ENCODE measurements at places on chromosomes 4 and X.
A peak's percentile ranks its signal among the peaks of the same experiment; 100 is the strongest.

GRCh38 chrX:74422576-74423288 is 1.4 kb downstream of the SLC16A2 start:
- peak; percentile 7 for DNase-seq

GRCh38 chr4:97910005-97910404 is 233.3 kb downstream of the STPG2 start:
- no peak for DNase-seq

- no peak for DNase-seq
These were observed 132.6 kb downstream of the SCFD2 start for GRCh38 chr4:53233114-53233795.

DNA sequence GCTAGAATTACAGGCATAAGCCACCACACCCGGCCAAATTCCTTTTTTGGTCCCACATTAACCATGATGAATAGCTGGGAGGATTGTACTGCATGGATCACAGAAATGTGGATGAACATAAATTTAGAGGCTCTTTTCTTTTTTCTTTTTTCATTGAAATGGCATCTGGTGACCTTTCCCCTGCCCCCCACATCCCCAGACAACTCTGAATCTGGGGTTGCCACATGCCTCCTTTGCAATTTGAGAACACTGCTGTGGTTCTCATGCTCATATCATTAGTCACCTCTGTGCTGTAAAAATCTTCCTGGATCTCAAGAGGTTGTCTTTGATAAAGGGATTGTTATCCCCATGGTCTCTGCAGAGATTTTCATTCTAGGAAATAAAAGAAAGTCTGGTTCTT is 22.8 kb upstream of the FMR1NB start:
- DNase-seq, result no peak

DNA sequence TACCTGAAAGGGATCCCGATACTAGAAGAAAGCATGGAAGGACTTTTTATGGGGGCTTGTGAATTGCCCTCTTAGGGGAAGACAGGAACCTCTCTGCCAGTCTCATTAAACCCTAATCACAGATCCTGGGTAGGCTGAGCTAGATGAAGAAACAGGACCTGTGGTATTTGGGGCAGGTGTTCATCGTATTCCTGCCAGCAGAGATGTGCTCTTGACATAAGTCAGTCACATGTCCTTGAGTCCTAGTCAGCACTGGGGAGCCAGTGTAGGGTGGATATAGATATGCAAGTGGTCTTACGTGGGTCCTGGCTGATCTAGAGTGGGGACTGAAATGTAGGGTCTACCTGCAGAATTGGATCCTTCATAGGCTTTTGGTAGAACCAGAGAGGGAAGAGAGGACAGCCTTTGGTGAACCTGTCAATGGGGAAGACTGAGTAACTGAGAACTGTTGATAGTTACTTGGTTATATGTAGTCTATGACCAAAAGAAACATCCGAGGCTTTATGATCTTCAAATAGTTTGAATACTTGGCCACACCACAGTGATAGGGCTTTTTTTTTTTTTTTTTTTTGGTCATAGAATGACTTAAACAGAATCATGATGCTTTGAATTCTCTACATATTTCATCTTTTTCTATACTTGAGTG is 63.5 kb upstream of the WDR1 start:
- DNase-seq, result no peak

DNA sequence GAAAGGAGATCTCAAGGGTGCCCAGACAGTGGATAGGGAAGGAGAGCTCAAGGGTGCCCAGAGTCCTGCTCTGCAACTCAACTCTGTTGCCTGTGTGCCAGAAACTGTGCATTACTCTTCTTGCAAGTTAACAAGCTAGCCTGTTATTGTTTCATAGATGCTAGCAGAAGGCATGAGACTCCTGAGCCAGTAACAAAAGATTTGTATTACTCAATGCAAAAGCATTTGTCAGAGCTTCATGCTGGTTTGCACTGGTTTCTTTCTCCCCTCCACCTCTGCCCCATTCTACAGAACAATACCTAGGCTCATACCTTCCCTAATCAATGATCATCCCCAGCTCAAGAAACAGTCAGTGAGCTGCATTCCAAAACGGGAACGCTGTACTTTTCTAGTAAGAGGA is 124.5 kb upstream of the NEIL3 start:
- DNase-seq, result no peak

DNA sequence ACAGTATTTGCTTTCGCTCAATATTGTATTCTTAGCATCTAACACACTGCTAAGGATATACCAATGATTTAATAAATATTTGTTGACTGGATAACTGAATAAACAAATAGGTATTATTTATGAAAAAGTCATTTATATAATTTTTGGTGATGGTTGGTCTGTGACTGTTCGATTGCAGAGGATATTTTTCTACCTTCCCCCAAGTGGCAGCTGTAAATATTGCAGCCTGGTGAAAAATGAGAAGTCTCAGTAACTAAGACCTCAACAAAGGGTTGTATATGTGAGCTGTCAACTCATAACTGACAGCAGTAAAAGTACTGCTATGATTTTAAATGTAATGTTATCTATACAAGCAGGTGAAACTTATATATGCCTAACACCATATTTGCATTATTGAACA is 36.0 kb downstream of the HTR2C start:
- peak; percentile 0 for DNase-seq

DNA sequence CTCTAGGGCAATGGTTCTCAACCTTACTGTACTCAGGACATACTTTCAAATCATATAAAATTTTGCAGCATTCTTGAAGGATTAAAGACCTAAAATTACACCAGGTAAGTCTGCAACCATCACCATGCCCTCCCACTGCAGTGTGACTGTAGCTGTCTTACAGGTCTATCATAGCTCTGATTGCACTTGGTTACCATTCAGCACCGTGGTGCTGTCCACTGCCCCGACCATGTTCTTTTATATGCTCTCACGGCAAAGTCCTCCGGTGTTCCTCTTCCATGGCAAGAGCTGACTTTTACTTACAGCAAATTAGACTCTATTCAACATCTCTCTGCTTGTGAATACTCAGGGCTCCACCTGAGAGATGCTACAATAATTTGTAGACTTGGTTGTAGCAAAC is 11.5 kb downstream of the CRMP1 start:
- peak; percentile 17 for DNase-seq

- peak; percentile 44 for DNase-seq
These were observed 13.1 kb upstream of the EOLA1 start for GRCh38 chrX:149527705-149528104.

DNA sequence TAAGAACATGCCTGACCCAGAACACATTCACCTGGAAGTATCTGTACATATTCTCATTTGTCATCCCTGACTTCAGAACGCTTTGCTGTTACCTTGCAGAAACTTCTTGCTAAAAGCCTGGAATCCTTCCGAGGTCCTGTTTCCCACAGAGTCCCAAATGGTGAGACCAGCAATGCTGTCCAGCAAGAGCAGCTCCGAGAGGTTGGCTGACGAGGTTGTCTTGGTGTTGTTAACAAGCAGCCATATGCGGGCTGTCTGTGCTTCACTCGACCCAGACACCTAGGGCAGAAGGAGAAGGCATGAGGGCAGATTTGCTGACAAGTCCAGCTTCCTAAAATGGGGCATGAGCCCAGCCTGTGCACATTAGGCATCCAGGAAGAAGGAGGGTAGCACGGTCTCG is 19.3 kb downstream of the EVC2 start:
- no peak for DNase-seq

DNA sequence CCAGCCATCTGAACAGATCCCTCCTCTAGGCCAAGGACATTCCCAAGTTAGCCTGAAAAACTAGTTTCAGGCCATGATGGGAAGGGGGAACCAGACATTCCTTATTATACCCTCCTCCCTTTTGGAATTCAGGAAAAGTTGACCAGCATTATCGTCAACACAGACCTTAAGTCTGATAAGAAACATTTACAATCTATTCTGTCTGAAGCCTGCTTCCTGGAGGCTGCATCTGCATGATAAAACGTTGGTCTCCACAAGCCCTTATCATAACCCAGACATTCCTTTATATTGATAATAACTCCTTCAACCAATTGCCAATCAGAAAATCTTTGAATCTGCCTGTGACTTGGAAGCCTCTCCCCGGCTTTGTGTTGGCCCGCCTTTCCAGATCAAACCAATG is 44.3 kb downstream of the EFHC2 start:
- DNase-seq, result no peak

DNA sequence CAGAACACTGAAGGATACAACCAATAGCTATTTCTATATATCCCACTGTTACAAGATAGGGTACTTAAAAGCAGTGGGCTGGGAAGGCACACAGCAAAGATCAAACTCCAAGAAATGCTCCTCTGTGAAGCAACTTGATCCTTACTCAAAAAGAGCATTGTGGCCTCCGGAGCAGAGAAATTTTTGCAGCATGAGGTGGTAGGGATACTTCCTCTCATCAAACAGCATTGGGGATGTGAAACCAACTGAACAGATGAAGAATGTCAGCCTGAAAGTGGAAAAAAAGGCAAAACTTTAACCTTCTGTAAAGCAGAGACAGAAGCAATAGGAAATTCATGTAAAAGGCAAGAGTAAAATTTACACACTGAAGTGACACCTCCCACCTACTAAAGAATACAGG is 92.2 kb downstream of the HUWE1 start:
- DNase-seq, result no peak

DNA sequence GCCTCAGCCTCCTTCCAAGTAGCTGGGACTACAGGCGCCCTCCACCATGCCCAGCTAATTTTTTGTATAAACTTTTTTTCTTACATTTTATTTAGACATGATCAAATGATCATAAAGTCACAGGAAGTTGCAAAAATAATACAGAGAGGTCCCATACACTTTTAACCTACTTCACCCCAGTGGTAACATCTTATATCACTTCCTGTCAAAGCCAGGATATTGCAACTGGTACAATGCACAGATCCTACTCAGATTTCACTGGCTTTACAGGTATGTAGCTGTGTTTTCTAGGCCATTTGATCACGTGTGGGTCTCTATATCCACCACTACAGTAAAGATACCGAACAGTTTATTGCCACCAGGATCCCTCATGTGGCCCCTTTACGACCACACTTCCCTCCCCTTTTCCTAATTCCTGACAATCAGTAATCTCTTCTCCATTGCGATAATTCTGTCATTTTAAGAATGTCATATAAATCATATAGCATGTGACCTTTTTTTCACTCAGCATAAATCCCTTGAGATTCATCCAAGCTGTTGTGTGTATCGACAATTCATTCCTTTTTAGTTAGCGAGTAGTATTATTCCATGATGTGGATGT is 18.0 kb downstream of the RPS6KA3 start:
- no peak for DNase-seq

DNA sequence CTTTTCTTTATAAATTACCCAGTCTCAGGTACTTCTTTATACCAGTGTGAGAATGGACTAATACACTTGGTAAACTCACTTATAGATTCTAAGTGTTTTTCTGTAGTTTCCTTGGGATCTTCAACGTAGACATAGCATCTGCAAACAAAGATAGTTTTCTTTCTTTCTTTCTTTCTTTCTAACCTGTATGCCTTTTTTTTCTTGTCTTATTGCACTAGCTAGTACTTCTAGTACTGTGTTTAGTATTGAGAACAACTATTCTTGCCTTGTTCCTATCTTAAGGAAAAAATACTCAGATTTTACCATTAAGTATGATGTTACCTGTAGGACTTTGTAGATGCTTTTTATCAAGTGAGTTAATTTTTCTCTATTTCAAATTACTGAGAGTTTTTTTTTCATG is 102.2 kb downstream of the EDA start:
- no peak for DNase-seq

DNA sequence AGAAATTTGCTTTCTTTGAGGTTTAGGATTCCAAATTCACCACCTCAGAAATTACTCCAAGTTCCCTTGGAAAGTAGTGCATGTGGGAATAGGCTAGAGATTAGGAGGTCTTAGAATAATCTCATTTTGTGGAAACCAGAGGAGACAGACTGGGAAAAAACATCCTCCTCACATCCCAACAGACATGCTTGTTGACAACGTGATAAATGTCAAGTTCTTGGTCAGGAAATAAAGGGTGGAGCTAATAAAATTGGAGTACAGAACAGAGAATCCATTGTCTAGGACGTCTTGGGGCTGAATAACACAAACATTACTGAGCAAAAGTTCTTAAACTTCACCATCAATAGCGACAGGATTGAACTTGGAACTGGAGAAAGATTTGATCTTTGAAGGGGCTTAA is 233.4 kb downstream of the PABPC4L start:
- no peak for DNase-seq

- no peak for DNase-seq
These were observed 863.6 kb upstream of the IGFBP7 start for GRCh38 chr4:57973819-57974218.

GRCh38 chr4:85475631-85476233 is 782 bp downstream of the ARHGAP24 start:
- DNase-seq, result peak; percentile 13

GRCh38 chr4:162461952-162462351 is 298.2 kb upstream of the FSTL5 start:
- no peak for DNase-seq

DNA sequence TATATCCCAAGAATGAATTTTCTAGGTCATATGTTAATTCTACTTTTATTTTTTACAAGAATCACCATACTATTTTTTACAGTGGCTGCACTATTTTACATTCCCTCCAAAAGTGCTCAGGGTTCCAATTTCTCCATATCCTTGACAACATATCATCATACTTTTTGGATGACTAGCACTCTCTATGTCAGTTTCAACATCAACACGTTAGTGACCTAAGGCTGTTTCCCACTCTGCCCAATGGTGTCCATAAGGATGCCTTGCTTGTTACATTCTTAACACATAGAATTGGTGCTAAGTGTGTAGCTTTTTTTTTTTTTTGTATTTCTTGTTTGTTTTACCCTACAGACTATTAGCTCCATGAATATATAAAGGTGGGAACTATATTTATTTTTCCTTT is 175.4 kb downstream of the PCDH10 start:
- DNase-seq, result no peak

DNA sequence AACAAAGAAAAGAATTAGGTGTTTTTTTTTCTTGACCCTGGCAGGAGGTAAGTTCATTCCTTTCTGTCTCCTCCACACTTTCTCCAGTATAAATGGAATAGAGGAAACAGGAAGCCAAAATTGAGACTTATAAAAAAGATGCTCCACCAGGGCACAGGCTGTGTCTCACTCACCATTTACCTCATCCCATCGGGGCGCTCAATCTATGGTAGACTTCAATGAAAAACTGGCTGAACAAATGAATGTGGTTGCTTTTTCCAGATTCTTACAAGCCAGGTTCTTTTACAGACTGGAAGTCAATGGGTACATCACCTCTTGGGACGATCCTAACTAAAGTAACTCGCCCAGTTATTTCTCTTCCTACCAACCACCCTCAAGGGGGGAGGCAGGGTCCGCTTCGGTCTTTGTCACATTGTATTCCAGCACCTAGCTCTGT is 685 bp downstream of the COMMD8 start:
- peak; percentile 2 for DNase-seq

Measured in lung microvascular endothelial cell (primary cell).